Central memory CD4-positive, alpha-beta T cell (primary cell): ENCODE measurements at places on chromosomes 1 and 21.

DNA sequence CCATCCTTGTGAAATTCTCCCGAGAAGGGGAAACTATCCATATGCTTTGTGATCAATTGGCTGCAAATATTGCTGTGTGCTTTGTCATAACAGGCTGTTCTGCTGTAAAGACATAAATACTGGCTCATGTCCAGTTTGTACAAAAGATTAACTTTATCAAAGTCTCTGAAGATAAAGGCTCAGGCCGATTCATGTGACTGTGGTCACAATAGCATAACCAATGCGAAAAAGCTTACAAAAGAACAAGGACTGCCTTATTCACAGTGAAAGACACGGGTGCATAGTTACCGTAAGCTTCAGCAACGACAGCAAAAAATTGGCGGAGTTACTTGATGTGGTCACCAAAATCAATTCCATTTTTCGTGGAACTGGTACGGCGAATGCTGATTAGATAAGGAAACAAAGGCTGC, 173.6 kb upstream of the CHRM3 start:
- DNase-seq, result no peak

GRCh38 chr1:1206966-1207531, 657 bp upstream of the TNFRSF18 start:
- DNase-seq, result no peak

DNA sequence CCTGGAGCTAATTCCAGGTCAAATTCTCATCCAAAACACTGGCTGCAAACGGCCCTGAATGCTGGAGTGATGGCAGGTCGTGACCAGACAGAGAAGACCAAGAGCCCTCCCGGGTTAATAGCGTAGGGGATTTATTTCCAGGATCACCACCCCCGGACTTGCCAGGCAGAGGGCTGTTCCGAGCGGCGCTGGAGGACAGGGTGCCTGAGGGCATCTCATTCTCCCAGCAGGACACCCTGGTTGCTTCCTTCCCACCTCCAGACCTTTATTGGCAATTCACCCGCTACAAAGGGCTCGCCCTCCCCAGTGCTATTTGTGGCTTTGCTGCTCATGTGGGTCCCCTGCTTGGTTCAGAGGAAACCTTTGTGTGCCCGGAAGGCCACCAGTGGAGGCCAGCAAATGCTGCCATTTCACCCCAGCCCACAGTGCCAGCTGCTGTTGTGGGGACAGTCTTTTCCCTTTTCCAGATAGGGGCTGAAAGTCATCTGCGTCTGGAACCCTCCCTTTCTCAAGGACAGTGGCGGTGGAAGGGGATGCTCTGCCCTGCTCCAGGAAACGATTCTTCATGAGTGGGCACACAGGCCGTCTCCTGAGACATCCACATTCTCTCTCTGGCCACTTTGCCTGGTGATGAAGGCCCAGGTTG, 19.0 kb upstream of the C1orf174 start:
- DNase-seq, result no peak

DNA sequence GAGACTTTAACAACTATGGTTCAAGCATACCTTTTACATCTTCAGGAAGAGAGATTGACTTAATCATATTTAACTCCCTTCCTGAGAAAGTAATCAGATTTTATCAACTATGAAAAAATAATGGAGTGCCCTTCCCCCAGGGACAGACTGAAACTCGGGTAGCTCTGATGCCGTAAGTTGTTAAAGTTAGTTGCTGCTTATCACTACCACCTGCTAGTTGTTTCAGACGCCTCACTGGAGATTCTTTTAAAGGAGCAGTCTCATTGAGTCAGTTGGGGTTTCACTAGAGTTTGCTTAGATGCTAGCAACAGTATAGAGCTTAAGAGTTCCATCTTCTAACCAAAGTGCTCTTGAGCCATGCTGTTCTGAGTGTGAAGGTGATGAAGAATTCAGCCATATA, 17.0 kb upstream of the TRAF5 start:
- DNase-seq, result no peak

GRCh38 chr21:20613654-20614053, 384.6 kb upstream of the NCAM2 start:
- no peak for DNase-seq

DNA sequence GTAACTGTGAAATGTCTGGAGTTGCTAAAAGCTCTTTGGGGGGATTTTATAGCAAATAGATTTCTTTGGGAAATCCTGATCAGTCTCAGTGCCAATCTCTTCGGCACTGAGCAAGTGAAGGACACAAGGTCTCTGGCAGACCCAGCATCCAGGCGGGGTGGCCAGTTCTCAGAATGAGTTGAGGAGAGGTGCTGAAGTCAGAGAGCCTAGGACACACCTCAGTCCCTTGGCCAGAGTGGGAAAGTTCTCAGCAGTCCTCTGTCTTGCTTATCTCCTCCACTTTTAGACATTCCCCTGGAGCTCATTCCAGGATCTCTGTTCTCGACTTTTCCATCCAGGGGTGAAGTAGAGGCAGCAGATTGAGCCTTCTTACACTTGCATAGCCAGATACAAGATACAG, 6.7 kb downstream of the HLX start:
- no peak for DNase-seq
